ENCODE measurements at places on chromosomes 7 and 10.

- no peak for DNase-seq
These were observed 940.7 kb downstream of the NRG3 start for GRCh38 chr10:82815680-82816079.

- DNase-seq = no peak
These were observed 10.9 kb upstream of the TAS2R39 start for GRCh38 chr7:143172354-143172753.

GRCh38 chr10:13669182-13669855, 82.6 kb downstream of the PRPF18 start:
- no peak for DNase-seq

DNA sequence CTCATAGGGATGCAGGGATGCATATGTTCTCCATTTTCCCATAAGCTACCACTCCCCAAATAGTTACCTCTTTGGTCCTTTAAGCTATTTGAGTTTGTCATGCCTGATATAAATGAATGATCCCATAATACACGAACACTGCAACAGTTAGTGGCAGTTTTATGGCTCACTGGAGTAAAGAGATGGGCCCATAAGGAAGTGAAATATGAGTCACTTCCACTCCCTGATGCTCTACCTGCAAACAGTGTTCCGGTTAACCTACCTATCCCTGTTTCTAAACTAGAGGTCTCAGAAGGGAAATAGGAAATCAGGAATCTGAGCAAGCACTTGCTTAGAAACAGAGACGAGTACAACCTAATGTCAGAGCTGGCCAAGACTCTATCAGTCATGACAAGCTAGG, 71.7 kb downstream of the CALD1 start:
- no peak for DNase-seq

DNA sequence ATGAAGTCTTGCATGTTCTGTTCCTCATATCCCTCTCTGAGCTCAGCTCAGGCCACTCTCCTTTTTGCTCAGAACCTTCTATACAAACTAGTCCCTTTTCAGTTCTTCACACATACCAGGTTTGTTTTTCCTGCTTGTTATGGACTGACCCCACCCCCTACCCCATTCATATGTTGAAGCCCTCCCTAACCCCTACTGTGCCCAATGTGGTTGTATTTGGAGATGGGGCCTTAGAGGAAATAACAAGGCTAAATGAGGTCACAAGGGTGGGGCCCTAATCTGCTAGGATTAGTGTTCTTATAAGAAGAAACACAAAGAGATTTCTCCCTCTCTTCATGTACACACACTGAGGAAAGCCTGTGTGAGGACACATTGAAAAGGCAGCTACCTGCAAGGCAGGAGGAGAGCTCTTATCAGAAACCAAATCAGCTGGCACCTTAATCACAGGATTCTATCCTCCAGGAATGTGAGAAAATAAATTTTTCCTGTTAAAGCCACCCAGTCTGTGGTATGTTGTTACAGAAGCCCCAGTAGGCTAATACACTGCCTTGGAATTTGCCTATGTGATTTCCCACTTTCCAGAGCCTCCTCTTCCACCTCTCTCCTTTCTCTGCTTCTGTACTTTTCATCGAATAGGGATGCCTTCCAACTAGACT, 67.3 kb upstream of the DNAJB12 start:
- no peak for DNase-seq

Measured in inflammatory macrophage (primary cell).